ENCODE measurements at places on chromosomes 3 and 15.

DNA sequence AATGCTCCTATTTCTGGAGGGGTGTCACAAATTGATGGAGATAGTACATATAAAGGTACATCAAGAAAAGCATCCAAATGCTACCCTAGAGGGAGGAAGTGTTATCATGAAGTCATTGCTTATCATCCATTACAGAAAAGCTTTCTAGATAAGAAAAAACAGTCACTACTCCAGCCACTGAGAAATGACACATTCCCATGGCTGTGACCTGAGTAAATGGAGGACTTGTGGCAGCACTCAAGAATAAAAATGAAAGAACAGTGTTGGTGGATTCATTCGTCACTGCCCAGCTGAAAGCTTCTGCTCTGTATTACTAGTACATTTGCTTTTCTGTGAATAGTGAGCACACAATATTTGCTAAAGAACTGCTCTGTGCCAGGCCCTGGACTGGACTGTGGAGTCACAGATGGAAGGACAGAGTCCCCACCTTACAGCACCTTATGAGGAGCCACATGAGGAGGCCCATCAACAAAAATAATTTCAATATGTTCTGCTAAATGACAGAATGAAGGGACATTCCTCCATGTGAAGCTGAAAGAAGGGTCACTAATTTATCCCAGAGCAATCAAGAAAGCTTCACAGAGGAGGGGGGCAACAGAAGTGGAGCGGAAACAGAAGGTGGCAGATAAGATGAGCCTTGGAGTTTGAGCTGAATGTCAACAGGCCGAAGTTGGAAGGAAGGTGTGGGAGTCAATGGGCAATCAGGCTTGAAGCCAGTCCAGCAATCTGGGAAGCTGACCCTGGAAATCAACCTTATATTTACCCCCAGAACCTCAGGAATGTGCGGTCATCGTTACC is 343.5 kb upstream of the TRIM42 start:
- DNase-seq = no peak

DNA sequence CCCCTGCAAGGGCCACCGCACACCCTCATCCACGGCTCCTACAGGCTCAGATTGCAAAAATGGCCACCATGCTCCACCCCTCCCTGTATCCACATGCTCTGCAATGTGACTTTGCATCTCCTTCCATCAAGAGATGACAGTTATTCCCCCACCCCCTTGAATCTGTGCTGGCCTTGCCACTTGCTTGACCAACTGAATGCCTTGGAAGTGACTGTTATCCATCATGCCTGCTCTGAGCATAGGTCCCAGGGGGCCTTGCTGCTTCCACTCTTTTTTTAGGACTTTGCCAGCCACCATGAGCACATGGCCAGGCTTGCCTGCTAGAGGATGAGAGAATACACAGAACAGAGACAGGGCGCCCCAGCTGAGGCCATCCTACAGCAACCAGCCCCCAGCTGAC is 13.6 kb downstream of the HAPLN3 start:
- no peak for DNase-seq

- no peak for DNase-seq
These were observed 15.2 kb downstream of the CHAC1 start for GRCh38 chr15:40968290-40969085.

DNA sequence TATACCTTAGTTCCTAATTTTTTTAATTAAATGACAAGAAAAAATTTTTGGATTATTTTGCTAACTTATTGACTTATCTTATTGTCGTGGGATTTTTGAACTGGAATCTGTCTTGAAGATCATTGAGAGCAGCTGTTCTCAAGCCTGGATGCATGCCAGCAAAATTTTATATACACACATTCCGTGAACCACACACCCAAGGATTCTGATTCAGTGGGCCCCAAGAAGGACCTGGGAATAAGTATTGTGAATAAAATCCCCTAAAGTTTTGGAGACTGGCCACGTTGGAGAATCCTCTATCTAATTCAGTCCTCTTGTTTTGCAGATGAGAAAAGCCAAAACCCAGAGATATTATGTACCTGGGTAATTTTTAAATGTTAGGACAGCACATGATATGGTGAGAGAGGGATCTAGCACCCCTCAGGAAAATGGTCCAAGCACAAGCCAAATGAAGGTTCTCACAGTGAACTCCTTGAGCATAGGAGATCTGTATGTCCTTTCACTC is 55.2 kb downstream of the UNC13C start:
- DNase-seq = no peak

DNA sequence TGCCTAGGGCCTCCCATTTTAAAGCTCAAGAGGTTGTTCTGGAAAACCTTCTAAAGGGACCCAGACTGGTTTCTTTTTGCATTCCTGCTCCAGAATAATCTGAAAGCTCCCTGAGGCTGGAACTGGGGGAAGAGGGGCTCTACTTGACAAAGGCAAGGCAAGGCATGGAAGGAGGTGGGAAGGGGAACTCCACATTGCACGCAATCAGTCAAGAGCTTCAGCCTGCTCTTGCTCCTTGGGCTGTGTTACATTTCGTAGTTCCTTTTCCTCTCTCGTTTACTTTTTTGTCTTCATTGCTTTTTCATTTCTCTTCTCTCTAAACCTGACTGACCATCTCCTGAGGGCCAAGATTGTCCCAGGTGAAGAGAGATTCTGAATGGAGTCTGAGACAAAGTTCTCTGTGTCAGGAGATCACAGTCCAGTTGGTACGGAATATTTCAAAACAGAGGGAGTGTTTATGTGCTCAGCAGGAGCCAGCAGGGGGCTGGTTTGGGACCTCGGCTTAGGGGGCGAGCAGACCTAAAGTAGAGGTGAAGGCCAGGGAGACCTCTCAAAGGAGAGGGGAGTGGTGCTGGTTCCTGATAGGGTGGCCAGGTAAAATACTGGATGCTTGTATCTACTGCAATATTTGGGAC is 6.0 kb upstream of the KCTD6 start:
- DNase-seq = no peak

DNA sequence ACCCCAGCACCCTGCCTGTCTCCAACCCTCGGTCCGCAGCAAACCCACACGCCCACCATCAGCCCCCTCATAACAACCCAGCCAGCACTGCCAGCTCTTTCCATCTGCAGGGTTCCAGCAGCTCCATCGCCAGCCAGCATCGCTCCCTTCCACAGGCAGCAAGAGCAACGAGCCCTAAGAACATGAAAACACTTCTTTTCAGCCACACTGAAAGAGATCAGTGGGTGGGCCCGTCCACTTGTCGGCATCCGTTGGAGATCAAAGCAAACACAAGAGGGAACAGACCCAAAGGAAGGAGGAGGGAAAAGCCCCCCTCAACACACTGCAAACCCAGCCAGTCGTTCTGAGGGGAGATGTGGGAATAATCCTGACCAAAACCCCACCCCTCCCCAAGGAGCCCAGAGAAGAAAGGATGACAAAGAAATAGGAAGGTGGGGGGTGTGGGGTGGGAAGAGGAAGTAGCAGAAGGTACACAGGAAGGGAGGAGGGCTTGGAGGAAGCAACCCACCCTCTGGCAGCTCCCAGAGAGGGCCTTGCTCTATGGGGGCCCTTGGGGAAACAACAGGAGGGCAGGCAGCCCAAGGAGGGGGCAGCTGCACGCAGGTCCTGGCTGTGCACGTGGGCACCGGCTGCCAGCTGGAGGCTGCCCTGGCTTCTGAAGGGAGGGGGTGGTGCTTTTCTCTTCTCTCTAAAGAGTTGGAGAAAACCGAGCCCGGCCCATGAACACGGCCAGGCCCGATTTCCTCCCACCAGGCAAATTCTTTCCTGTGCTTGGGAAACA is 473.6 kb upstream of the PROK2 start:
- no peak for DNase-seq

DNA sequence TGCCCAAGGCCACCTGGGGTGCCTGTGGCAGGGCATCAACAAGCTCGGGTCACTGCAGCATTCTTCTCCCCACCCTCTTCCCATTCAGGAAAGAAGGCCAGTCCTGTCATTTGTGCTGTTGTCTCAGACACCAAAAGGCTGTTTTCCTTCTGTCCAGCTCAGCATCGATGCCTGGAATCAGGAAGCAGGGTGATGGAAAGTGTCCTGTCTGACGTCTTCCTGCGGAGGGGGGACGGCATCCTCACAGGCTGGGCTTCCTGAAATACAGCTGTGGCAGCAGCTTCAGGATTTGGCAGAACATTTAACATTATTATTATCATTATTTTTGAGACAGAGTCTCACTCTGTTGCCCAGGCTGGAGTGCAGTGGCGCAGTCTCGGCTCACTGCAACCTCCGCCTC is 33.0 kb upstream of the ANKDD1A start:
- no peak for DNase-seq

- DNase-seq = no peak
These were observed 8.1 kb upstream of the PHC3 start for GRCh38 chr3:170189398-170190256.

GRCh38 chr3:133853063-133853924 is 42.4 kb downstream of the RAB6B start:
- no peak for DNase-seq

- no peak for DNase-seq
These were observed 177.9 kb downstream of the PLOD2 start for GRCh38 chr3:145983101-145983500.

DNA sequence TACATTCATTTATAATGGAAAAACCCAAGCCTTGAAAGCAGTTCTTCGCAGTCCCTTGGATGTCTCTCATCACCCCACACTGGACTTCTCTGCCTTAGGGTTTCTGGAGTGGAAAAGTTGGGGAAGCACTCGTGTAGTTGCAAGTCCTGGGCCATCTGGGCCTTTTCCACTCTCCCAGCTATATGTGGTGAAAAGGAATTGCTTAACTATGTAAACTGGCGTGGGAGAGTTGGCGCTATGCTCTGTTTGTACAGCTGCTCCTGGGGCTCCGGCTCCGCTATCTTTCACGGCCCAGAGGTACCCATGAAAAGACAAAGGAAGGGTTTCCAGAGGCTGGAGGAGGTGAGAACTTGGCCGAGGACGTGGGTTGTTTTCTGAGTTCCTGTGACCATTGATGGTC is 81.1 kb upstream of the MYZAP start:
- no peak for DNase-seq

DNA sequence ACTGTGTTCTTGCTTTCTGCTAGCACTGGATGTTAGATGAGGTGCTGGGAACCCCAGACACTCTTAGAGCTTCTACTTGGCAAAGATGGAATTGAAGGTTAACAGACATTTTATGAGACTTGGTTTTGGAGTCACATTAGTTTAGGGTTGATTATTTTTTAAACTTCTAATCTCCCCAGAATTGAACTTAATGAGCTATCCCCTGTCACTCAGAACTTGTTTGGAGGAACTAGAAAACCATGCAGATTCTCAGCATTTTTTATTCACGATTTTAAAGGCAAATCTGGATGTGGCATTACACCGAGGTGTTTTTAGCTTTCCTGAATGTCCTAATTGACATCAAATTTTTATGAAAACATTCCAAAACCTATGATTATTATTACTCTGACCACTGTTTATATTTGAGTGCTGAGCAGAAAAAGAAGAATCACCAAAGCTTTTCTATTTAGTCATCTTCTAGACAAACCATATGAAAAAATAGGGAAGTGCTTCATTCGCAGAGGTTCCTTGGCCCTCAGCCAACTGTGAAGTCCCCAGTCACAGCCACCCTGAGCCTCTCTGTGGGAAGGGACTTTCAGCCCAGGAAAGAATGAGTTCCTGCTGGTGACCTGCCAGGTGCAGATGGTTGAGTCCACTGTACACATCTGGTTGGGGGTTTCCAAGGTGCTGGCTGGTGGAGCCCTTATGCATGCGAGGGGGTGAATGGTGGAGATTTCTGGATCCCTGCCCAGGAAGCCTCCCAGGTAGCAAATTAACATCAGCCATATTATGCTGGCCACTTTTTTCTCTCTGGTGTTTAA is 196.0 kb upstream of the TOPAZ1 start:
- DNase-seq = no peak

GRCh38 chr15:83567318-83567717 is 86.6 kb upstream of the ADAMTSL3 start:
- no peak for DNase-seq

GRCh38 chr3:173467501-173467900 is 70.0 kb downstream of the NLGN1 start:
- no peak for DNase-seq

DNA sequence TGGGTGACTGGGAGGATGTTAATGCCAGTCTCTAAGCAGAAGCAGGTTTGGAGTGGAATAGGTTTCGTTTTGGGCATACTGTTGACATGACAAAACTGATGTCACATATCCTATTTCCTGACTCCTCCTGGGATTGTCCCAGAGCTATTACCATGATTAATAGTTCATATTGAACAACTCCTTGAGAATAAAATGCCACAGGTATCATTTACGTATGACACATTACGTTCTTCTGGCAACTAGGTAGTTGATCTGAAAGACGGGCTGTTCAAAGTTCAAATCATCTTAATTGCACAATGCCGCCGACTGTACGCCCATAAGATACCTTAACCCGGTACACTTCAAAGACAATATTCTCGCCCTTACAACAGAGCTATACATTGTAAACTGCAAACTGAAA is 1.4 kb upstream of the RAB5A start:
- no peak for DNase-seq

- DNase-seq = no peak
These were observed 9.7 kb downstream of the RBSN start for GRCh38 chr3:15089201-15089600.

GRCh38 chr15:75775296-75776064 is 62.8 kb upstream of the CSPG4 start:
- no peak for DNase-seq

GRCh38 chr3:27511724-27512422 is 27.7 kb upstream of the SLC4A7 start:
- DNase-seq = no peak

- no peak for DNase-seq
These were observed 262.0 kb upstream of the UMPS start for GRCh38 chr3:124467980-124468902.

- DNase-seq = no peak
These were observed 22.5 kb downstream of the SLC41A3 start for GRCh38 chr3:126061301-126062032.

DNA sequence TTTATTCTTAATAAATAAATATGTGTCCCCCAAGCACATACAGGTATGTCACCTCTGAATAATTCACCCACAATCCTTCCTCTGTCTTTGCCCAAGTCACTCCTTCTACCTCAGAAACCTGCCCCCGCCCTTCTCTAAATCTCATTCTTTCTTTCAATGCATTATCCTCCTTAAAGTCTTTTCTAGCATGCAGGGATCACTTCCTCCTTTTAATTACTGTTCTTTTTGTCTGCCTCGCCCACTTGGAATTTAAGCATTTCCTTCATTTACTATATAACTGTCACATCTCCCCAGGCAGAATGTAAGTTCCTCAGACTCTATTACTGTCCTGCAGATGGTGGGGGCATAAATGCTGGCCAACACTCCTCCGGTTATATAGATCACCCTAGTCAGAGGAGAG is 7.8 kb downstream of the CCDC80 start:
- no peak for DNase-seq
